ENCODE measurements at places on chromosomes 11 and 22.

GRCh38 chr11:45852712-45853101, 5.4 kb downstream of the CRY2 start:
- no peak for DNase-seq

- DNase-seq, result no peak
Measured at GRCh38 chr22:35269630-35270029, 12.3 kb downstream of the HMGXB4 start.

- no peak for DNase-seq
Measured at GRCh38 chr22:19057999-19058491, 64.2 kb downstream of the DGCR2 start.

DNA sequence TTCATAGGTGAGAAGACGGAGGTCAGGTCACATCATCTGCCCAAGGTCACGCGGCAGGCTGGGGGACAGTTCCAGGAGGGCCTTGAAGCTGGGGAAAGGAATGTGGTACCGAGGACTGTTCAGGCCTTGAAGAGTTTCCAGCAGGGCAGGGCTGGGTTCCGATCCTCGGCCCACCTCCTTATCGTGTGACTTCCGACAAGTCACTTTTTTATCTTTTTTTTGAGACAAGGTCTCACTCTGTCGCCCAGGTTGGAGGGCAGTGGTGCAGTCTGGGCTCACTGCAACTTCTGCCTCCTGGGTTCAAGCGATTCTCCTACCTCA, 623 bp downstream of the NDUFS8 start:
- DNase-seq, result no peak

DNA sequence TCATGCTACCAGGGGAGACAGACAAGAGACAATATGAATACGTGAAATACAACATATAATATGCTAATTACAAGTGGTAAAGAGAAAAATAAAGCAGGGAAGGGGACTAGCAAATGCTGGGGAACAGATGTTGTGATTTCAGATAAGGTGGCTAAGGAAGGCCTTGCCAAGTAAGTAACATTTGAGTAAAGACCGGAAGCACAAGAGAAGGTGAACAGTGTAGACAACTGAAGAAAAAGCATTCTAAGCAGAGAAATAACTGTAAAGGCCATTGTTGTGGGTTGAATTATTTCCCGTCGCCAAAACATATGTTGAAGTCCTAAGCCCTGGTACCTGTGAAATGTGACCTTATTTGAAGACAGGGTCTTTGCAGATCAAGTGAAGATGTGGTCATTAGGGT, 63.7 kb upstream of the EED start:
- DNase-seq, result no peak

DNA sequence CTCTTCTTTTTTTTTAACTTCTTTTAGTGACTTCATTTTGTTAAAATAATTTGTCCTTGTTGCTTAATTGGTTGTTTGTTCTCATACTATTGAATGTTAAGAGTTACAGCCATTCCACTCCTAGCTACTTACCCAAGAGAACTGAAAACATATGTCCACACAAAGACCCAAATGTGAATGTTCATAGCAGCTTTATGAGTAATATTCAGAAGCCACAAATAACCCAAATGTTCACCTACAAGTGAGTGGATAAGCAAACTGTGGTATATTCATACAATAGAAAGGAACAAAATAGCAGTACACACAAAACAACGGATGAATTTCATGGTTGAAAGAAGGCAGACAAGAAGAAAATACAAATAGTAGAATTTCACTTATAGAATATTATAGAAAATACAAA, 1.4 kb upstream of the OR4D11 start:
- no peak for DNase-seq

DNA sequence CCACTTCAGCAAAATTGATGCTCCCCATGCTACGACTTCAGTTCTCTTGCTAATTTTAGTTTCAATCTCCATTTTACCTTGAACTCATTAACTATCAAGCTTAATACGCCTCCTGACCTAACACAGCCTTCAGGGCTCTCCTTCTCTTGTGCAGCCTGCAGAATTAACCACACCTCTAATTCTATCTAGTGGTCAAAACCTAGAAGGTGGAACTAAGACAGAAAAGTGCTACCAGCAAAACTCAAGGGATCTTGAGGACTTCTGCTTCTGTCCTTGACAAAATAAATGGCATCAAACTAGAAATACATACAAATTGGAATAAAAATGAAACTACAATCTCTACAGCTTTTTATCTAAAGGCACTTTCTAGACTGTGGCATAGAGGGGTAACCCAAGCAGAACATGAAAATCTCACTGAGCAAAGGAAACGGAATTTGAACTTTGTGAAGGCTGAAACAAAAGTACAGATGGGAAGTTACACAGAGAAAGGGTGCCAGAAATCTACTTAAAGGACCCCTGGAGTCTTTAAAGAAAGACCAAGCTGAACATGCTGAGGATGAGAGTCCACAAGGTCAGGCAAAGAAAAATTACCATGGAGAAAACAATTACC, 10.7 kb downstream of the CWF19L2 start:
- DNase-seq, result no peak

DNA sequence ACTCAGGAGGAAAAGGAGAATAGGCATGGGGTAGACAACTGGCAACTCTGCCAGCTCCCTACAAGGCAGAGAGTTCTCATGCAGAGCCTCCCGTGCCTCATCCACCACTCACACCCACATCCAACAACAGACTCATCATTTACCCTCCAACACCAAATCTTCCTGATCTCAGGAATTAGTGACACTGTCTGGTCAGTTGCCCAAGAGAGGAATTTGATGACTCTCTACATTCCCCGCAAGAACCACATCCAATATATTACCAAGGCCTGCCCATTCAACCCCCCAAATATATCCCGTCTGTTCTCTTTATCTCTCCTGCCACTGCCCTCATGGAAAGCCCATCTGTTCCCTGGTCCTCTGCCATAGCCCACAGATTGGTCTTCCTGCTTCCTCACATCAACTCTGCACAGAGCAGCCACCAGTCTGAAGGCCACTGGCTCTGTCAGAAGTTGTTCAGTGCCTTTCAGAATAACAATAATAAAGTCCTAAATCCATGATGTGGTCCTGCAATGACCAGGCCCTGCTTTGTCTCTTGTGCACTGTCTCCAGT, 57.5 kb upstream of the CD82 start:
- no peak for DNase-seq
